ENCODE measurements at places on chromosomes 3 and 15.

- DNase-seq, result peak; percentile 76
These were observed 90.7 kb downstream of the SCN11A start for GRCh38 chr3:38960953-38961622.

- no peak for DNase-seq
These were observed 662.8 kb upstream of the CCDC54 start for GRCh38 chr3:106714400-106714799.

DNA sequence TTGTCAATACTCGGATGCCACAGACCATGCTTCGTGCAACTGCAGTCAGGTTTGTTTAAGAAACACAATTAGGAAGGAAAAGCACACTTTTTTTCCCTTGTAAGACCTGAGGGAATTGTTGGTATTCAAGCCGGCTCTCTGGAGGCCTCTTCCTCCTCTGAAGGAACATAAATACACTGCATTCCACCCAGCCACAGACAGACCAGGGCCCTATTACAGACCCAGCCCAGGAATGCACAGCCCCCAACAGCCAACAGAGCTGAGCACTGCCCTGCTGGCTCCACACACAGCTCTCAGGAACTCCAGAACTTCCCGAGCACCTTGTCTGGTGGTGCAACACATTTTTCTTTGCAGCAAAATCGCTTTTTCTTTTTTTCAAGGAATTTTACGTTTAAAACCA is 488.7 kb upstream of the PROK2 start:
- DNase-seq, result peak; percentile 60

- DNase-seq, result no peak
These were observed 117.9 kb downstream of the CORO2B start for GRCh38 chr15:68696414-68697363.

- no peak for DNase-seq
These were observed 29.7 kb downstream of the USP13 start for GRCh38 chr3:179682426-179683080.

DNA sequence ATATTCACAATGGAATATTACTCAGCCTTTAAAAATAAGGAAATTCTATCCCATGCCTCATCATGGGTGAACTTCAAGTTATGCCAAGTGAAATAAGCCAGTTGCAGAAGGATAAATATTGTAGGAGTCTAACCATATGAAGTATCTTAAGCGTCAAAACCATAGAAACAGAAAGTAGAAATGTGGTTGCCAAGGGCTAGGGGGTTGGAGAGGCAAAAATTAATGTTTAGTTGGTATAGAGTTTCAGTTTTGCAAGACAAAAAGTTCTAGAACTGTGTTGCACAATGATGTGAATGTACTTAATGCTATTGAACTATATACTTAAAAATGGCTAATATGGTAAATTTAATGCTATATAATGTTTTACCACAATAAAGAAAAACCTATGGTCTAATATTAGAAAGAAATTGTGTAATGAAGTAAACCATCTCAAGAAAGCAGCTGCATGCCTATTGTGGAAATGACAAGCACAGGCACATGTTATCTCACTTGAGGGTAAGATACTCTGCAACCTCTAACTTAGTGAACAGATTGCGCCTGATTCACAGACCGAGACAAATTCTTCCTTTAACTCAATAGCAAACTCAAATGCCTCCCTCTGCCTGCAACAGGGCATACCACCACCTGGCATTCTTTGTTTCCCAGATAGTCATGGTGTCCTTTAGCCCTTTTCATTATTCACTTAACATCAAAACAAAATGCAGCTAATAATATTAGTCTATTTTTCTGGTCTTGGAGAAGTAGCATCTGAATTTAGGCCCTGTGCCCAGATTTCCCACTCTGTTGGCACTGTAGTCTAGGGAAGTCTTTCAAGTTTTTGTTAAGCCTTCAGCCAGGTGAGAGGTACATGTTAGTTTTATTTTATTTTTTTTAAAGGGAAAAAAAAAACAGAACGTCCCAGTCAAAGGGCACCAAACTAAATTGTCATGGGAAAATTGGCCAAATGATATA is 80.2 kb upstream of the ACP3 start:
- no peak for DNase-seq

GRCh38 chr3:128269006-128269775 is 115.9 kb downstream of the EEFSEC start:
- peak; percentile 23 for DNase-seq

- no peak for DNase-seq
These were observed 22.9 kb downstream of the MRAS start for GRCh38 chr3:138371070-138371965.

- peak; percentile 73 for DNase-seq
These were observed 49.7 kb downstream of the TMEM39A start for GRCh38 chr3:119413603-119414280.

DNA sequence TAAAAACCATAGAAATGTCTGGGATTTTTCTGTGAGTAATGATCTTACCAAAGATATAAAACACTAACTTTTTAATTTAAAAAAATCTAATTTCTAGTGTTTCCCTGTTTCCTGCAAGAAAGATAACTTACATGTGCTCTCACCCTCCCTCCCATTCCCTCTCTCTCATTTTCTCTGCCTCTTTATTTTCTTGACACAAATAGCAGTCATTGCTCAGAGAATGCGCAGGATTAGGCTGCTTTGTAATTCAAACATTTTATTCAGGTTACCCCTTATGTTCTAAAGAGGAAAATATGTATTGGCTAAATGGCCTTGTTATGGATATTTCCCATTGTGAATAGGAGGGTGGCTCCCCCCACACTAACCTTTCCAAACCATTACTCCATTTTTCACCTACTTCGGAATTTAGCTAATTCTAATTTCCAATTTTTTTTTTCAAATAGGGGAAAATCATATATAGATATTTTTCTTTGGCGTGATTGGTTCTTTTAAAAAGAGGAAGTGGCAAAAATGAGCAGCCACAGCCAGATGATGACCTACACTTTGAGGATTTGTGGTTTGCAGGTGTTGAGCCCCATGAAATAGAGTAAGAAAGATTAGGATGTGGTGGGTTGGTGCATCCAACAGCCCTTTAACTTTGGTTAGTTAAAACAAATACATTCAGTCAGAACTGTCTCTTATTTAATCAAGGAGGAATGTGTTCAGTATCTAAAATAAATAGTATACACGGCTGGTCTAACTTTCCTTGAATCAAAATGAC is 554.4 kb downstream of the IGSF11 start:
- no peak for DNase-seq

GRCh38 chr3:104831071-104831470 is 535.6 kb upstream of the ALCAM start:
- no peak for DNase-seq

- DNase-seq, result no peak
These were observed 216.5 kb downstream of the ZNF385D start for GRCh38 chr3:21534462-21534861.

DNA sequence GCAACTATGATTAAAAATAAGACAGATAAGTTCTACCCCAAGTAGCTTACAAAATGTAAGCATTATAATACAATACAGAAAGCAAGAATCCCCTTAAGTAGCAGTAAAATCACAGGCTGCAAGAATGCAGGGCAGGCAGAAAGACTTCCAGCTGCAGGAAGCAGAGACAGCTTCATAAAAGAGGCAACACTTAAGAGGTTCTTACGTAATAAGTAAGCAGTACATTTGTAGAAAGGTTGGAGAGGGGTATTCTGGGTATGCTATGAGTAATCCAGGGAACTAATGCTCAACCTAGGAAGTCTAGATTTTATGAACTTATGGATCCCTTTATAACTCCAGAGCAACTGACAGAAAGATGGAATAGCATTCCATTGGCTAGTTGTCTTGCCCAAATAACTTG is 151.6 kb downstream of the IL5RA start:
- no peak for DNase-seq

DNA sequence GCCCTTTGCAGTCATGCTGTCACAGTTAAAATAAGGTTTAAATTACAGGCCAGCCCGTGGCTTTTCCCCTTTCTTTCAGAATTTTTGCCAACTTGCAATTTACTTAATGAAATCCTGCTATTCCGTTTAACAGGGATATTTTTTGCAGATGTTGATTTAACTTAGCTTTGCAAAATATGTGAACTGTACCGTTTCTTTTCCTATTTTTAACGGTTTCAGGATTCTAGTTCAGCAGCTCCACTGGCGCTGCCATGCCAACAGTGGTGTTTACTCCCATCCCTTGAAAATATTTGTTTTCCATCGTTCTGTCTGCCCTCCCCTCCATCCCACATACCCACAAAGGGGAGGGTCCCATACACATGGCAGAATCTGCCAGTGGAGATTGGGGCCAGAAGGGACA is 54.3 kb downstream of the SMAD6 start:
- DNase-seq, result no peak

DNA sequence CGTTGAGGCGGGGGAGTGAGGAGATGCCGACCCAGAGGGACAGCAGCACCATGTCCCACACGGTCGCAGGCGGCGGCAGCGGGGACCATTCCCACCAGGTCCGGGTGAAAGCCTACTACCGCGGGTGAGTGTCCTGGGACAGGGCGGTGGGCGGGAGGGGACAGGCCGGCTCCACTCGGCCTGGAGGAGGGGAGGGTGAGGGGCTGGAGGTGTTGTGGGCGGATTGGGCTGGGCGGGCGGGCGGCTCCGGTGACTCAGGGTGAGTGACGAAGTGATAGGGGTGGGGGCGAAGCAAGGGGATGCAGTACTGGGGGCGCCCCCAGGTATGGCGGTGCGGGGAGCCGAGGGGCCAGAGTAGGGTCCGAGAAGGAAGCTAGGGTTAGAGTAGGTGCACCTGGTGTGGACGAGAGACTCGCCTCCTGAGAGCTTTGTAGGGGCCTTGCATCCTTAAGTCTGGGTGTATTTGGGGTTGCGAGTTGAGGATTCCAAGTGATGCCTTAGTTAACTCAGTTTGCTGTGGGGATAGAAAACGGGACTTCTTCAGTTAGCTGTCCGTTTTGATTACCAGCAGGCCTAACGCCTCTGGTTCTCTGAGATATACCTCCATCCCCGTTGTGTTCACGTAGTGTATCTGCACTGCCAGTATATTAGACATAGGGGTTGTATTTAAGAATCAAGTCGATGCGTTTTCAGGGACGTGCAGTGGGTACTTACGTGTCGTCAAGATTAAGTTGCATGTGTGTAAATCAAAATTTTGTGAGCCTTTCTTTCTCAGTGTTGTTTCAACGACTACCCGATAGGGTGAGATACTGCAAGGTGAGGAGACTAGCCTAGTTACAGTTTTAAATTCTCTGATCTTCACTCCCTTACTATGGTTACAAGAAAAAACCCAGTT is 670 bp downstream of the PRKCI start:
- peak; percentile 59 for DNase-seq

- DNase-seq, result no peak
These were observed 10.7 kb downstream of the STT3B start for GRCh38 chr3:31543375-31543774.

DNA sequence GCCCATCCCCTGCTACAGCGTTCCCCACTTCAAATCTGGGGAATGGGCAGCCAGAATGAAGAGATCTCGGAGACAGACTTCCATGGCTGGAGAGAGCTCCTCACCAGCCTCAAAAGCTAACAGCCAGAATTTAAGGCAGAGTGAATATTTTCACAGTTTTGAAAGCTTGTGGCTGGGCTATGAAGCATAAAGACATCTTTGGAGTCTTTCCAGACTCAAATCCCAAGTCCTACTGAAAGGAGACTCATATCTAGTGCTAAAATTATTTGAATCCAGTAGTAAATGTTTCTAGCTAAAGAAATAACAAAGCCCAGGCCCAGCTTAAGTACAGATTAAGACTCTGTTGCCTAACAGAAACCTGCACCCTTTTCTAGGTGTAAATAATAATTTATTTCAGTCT is 628.4 kb upstream of the ALCAM start:
- no peak for DNase-seq

GRCh38 chr3:150408221-150409124 is at the start of gene TSC22D2:
Gene TSC22D2, plus strand, starts transcription at chr3:150408298. Its CDS starts 1,053 bp downstream, at chr3:150409351.
- DNase-seq, result peak; percentile 93

GRCh38 chr3:63132461-63133250 is 145.5 kb upstream of the SYNPR start:
- no peak for DNase-seq

DNA sequence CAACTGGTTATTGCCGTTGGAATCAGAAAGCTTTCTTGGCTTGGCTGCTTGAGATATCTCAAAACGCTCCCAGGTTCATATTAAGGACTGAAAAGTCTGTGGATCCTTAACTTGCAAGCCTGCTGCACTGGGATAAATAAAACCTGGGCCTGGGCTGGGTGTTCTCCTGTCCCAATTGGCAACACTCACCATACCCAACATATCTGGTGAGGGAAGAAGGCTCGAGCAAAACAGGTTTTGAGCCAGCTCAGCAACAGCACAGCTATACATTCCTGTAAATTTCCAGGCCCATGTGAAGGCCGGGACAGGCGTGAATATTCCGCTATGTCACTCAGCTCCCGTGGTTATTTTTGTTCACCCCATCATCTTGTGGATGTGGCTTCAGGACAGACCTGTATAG is 169.0 kb upstream of the BCL6 start:
- DNase-seq, result no peak

All from H9 (cell line).